ENCODE measurements at places on chromosomes 6 and 20. TPM values are rescaled to one million over a fixed set of nuclear protein-coding genes. Genes with fewer than 3 reads are reported as not detected.

DNA sequence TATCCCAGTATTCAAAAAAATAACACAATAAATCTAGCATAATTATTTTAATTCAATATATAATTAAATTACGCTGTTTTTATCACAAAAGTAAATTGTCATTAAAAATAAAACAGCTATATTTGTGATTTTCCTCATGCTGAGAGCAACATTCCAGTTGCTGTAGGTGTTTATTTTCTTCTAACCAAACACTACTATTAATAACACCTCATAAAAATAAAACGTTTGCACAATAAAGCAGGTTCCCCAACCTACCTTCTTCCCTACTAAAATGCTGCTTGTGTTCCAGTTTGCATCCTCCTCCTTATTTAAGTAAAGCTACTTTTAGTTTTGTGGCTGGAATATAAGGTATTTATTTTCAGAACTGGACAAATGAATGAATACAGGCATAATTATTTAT, 108.2 kb upstream of the LGSN start:
- no peak for DNase-seq

DNA sequence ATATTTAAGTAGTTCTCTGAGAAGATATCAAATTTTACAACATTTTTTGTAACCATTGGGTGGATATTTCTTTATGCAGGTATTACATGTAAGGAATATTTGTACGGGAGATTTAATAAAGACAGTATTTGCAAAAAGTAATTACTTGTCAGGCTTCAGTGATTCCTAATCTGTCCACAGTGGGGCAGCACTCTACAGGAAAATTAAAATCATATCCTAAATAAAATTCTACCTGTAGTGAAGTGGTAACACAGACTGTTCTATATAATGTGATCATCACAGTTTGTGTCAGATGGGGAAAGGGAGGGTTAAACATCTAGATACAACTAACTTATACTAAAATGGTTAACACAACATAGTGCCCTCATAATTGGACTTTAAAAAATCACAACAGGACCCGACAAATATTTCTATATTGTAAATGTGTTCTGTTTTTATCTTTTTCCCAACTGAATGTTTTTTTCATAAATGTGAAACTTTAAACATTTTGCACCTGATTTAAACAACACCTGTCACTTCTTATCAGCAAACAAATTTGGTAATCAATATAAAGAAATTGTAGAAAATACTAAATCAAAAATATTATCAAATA, 145.6 kb upstream of the MANEA start:
- peak; percentile 30 for DNase-seq

- no peak for DNase-seq
Observed at GRCh38 chr6:169407325-169407724, 153.7 kb upstream of the THBS2 start.

GRCh38 chr6:154478021-154478700, 32.3 kb downstream of the CNKSR3 start:
- DNase-seq, result no peak

GRCh38 chr6:39313526-39314272, 520 bp downstream of the KCNK17 start:
- DNase-seq, result no peak

The FGD2 gene
- 3.6 TPM for total RNA-seq

DNA sequence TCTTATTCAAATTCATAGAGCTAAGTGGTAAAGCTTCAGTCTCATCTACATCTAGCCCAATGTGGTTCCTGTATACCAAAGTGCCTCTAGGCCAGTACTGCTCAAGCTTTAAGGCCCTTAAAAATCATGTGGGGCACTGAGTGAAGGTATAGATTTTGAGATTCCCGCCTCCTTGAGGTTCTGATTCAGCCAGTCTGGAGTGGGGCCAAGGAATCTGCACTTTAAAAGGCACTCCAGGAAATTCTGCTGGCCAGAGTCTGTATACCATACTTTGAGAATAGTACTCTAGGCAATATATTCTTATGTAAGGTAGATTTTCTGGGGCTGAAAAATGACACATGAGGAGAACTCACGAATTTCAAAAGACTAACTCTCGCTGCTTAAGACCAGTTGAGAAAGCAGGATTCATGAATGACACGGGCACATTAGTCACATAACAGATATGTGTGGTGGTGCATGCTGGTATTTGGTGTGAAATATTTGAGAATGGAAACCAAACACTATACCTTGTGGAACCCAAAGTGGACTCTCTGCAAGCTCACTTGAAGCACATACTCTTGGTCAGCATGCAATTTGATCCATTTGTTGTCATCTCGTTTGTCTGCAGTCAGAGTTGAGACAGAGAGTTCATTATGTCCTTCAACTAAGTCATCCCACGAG, 47.6 kb upstream of the SIM1 start:
- no peak for DNase-seq

The PBOV1 gene
- total RNA-seq, result not detected

- DNase-seq, result no peak
Observed at GRCh38 chr6:4503700-4504099, 272.5 kb upstream of the CDYL start.

Measured in colonic mucosa (tissue), 4 donors.